ENCODE measurements at places on chromosomes 11 and 22.

DNA sequence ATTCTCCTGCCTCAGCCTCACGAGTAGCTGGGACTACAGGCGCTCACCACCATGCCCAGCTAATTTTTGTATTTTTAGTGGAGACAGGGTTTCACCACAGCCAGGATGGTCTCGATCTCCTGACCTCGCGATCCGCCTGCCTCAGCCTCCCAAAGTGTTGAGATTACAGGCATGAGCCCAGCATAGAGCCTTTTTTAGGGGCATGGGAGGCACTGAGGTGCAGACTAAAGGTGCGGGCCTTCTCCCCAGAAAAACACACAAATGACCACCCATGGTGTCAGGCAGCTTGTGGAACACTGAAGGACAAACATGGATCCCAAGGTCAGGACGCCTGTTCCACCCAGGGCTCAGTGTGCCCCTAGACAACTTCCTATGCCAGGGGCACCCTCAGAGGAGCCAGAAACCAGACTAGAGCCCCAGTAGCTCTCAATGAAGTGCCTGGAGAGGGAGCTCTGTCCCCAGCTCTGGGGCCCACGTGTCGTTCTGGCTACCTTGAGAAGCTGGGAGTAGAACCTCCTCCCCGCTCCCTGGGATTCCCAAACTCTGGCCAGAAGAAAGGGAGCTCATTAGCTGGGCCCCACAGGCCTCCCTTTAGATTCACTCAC, 21.2 kb upstream of the CD5 start:
- DNase-seq = no peak

- DNase-seq = peak; percentile 45
Measured at GRCh38 chr11:76208438-76209374, 2.4 kb upstream of the WNT11 start.

DNA sequence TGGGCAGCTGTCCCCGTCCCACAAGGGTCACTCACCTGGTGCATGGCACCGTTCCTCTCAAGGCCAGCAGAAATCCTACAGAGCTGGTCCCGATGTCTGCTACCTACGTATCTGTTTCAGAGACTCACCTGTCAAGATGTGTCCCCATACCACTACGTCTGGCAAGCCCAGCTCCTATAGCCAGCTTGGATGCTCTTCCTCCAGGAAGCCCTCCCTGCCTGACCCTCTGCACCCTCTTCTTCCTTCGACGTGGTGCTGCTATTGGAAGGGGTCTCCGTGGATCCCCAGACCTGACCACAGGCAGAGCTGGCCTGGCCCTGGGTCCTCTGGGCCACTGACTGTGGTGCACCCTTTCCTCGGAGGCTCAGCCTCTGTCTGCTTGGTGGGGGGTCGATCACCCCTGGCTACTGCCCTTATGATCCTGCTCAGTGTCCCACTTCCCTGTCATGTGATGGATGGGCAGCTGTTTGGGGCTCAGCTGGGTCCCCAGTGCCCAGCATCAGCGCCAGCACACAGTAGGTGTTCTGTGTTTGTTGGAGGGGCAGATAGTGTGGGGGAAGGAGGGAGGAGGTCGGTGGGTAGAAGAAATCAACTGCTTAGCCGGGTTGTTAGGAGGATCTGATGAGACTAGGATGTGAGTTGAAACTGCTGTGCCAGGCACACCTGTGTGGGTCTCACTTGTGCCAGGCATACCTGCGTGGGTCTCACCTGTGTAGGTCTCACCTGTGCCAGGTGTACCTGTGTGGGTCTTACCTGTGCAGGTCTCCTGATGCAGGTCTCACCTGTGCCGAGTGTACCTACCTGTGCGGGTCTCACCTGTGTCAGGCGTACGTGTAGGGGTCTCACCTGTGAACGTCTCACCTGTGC, 21.7 kb upstream of the ARHGAP8 start:
- no peak for DNase-seq

GRCh38 chr22:43883012-43883661, 8.7 kb downstream of the PNPLA5 start:
- DNase-seq = peak; percentile 27

GRCh38 chr11:112523477-112523876, 262.8 kb upstream of the PLET1 start:
- DNase-seq = no peak

DNA sequence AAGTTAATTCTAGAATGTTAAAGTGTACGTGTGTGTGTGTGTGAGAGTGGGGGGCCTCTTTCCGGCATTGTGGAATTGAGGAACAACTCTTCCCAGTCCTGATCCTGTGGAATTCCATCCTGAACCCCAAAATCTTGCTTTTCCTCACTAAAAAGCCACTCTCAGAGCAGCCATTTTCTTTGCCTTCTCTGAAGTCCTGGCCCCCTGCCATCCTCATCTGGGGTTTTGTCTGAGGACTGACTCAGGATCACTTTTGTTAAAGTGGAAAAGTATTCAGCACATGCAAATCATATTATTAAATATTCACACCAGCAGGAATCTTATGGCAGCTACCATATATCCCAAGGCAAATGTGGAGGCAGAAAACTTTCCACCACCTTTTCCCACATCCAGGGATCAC, 3.8 kb downstream of the SCN4B start:
- no peak for DNase-seq

GRCh38 chr11:110778343-110778742, 66.1 kb upstream of the ARHGAP20 start:
- no peak for DNase-seq

- DNase-seq = no peak
Measured at GRCh38 chr11:36417154-36417553, 92.9 kb downstream of the TRAF6 start.

- DNase-seq = no peak
Measured at GRCh38 chr11:64206457-64207255, at the start of gene FERMT3. FERMT3 (plus strand) TSS chr11:64206721; CDS start chr11:64207365, 644 bp downstream.

Measured in DMS79 (cell line).